Upper lobe of right lung (tissue), 1 donor: ENCODE measurements at places on chromosomes 7 and 10. TPM values are rescaled to one million over a fixed set of nuclear protein-coding genes. Genes with fewer than 3 reads are reported as not detected.

SMKR1 gene
- not detected for total RNA-seq

GRCh38 chr10:31875608-31876007, 53.0 kb downstream of the ARHGAP12 start:
- H3K4me1 ChIP-seq, result peaks cover 18% of the 10 kb centered on the region
- H3K27me3 ChIP-seq, result no peaks in the 10 kb centered on the region
- H3K36me3 ChIP-seq, result no peaks in the 10 kb centered on the region
- no peak overlapping the region for H3K4me3 ChIP-seq
- no peak overlapping the region for H3K27ac ChIP-seq
- DNase-seq, result no peak

GRCh38 chr10:110912374-110912773, 6.6 kb downstream of the BBIP1 start:
- H3K27me3 ChIP-seq, result no peaks in the 10 kb centered on the region
- no peak for DNase-seq
- peaks cover 4% of the 10 kb centered on the region for H3K36me3 ChIP-seq
- H3K4me3 ChIP-seq, result no peak overlapping the region
- no peak overlapping the region for H3K27ac ChIP-seq

DNA sequence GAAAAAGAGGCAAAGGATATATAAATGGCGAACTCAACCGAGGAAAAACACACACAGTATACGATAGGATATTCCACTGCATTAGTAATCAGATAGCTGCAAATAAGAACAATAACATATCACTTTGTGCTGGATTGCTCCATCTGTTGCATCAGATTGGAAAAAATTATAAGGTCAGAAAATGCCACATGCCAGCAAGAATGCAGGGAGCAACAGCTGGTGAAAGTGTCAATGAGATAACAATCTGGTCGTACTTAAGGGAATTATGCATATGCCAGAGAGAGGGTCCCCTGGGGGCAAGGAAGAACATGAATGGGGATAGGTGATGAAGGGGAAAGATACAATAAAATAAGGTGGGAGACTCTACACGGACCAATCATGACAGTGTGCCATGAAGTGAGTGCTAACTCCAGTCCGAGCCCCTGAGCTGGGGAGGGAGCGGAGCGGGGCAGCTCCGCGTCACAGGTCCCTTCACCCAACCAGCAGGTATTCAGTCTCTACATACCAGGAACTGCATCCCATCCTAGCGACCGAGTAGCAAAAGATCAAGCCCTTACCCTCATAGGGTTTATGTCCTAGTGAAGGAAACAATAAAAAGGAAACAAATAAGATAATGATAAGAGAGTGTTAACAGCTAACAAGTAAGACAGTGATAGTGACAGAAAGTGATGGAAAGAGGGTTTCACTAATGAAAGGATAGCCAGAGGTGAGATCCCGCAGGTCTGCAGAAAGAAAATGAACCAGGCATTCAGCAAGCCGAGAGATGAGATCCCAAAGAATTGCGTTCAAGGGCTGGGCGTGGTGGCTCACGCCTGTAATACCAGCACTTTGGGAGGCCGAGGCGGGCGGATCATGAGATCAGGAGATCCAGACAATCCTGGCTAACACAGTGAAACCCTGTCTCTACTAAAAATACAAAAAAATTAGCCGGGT, 9.4 kb downstream of the MPP7 start:
- H3K4me3 ChIP-seq, result no peak overlapping the region
- H3K27me3 ChIP-seq, result no peaks in the 10 kb centered on the region
- no peaks in the 10 kb centered on the region for H3K36me3 ChIP-seq
- no peak for DNase-seq
- H3K4me1 ChIP-seq, result peaks cover 17% of the 10 kb centered on the region

KIF5B gene
- 112 TPM for total RNA-seq

- no peak for DNase-seq
- no peaks in the 10 kb centered on the region for H3K36me3 ChIP-seq
- no peak overlapping the region for H3K27ac ChIP-seq
- H3K4me1 ChIP-seq, result no peaks in the 10 kb centered on the region
- H3K4me3 ChIP-seq, result no peak overlapping the region
Observed at GRCh38 chr7:116842371-116842770, 20.0 kb upstream of the CAPZA2 start.

BICC1 gene
- total RNA-seq, result 9.2 TPM

DNA sequence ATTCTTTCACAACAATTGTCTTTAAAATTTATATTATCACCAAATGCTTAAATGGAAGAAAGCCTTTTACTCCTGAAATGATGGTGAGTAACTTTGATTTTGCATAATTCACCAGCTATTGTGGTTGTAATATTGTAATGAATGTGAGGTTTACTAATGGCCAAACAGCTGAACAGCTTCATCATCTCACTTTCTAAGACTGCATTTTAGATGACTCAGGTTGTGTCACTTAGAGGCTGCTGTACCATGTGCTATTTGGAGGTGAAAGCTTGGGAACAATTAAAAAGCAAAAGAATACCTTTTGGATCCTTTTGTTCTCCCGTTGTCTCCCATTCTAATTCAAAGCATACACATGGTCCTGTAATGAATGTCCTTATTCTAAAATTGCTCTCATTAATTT, 604.0 kb upstream of the PFKP start:
- no peaks in the 10 kb centered on the region for H3K36me3 ChIP-seq
- no peak overlapping the region for H3K4me3 ChIP-seq
- H3K4me1 ChIP-seq, result no peaks in the 10 kb centered on the region
- no peaks in the 10 kb centered on the region for H3K27me3 ChIP-seq
- H3K27ac ChIP-seq, result no peak overlapping the region

- no peak for DNase-seq
- no peaks in the 10 kb centered on the region for H3K27me3 ChIP-seq
- H3K4me3 ChIP-seq, result no peak overlapping the region
- H3K4me1 ChIP-seq, result no peaks in the 10 kb centered on the region
Observed at GRCh38 chr7:107754642-107755041, 10.7 kb downstream of the CBLL1 start.
